ENCODE measurements at places on chromosomes 11 and 22.

- no peak for DNase-seq
Measured at GRCh38 chr22:45867118-45867905, 109.7 kb downstream of the WNT7B start.

DNA sequence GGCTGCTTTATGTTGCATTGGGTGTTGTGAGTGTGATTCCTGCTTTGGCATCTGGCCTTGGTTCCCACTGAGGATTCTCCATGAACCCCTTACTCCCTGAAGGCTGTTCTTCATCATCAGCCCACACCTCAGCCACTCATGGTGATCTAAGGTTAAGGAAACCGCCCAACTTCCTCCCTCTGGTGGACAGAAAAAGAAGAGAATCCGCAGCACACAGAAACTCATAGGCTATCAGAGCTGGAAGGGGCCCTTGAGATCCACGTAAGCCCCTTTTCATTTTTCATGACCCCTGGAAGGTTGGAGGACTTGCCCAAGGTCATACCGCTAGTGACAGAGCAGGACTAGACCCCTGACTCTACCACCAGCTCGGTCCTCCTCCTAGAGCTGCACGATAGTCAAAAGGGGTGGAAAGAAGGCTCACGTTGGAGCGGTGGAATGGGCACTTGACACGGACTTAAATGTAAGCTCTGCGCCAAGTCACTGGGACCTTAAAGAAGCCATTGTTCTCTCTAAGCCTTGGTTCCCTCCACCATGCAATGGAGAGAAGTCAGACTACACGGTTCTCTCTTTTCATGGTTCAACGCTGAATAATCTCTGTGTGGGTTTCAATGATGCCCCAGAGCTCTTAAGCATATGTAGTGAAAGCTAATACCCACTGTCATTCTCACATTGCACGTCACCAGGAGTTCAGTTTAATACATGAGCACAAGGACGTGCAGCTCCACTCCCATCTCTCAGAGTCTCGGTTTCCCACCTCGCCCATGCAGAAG is 83.6 kb upstream of the CRTAM start:
- DNase-seq = no peak

- no peak for DNase-seq
Measured at GRCh38 chr22:26903030-26903856, 245.9 kb downstream of the MIAT start.

GRCh38 chr11:101445761-101446160 is 138.0 kb downstream of the TRPC6 start:
- no peak for DNase-seq

DNA sequence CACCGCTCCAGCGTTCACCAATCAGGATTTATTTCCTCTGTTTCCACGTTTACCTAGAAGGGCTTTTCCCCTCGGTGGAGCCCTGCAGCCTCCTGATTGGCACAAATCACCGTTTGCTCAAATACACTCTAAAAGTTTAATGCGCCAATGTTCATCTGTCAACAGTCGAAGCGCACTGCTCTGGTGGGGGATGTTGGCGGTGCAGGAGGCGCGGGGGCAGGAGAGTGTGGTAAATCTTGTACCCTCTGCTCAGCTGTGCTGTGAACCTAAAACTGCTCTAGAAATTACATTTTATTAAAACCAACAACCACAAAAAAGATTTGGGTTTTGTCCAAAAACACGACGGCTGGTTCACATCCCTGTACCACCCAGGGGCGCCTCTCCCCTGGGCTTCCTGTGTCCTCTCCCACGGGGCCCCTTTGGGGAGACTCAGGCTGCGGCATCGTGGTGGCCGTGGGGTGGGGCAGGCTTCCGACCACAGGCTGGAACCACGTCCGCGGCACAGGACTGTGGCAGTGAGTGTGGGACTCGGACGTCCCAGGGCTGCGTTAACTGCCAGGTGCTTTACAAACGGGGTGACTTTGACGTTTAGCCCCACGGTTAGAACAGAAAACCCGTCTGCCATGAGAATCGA is 13.5 kb downstream of the TTLL8 start:
- no peak for DNase-seq

DNA sequence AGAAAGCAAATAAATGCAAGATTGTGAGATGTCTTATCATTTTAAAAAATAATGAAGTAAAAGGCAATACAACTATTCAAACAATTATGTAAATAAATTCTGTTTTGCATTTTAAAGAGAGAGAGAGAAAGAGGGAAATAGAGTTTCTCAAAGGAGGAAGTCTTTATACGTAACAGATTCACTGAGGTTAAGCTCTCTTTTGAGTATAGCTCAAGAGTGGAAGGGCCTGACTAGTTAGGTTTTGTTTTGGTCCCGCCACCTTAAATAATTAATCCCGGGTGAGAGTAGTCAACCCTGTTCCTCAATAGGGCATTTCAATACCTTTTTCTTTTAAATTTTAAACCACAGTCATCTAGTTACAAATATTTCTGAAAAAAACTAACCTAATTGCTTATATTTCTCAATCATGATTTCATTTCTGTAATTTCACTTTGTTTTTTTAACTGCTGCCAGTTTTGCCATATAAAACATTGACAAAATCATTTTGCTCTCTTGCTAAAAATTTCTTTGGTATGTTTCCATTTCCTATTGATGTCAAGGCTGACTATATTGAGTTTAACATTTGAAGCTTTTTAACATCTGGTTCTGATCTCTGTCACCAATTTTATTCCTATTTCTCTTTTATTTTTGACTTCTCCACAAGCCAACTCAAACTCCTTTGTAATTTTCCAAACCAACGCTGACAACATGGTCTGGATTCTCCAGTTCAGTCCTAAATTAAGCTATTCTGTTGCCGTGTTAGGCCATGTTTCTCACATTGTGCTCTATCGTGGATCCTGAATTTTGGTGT is 10.3 kb downstream of the OR10D3 start:
- no peak for DNase-seq

DNA sequence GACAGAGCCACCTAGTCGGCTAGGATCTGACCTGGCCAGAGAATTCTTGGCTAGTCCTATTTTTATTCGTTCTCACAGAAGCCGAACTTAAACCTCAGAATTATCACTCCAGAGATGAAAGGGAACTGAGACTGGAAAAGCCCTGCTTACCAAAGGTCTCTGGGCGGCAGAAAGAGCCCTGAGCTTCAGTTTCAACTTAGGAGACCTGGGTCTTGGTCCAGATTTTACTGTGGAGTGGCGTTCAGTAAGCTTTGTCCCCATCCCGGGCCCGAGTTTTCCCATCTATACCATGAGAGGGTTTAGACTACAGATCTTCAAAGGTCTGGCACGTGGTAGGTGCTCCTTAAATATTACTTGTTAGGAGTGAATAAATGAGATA is 516 bp downstream of the NEU3 start:
- no peak for DNase-seq

- no peak for DNase-seq
Measured at GRCh38 chr11:62390722-62391121, 28.1 kb upstream of the SCGB1A1 start.

DNA sequence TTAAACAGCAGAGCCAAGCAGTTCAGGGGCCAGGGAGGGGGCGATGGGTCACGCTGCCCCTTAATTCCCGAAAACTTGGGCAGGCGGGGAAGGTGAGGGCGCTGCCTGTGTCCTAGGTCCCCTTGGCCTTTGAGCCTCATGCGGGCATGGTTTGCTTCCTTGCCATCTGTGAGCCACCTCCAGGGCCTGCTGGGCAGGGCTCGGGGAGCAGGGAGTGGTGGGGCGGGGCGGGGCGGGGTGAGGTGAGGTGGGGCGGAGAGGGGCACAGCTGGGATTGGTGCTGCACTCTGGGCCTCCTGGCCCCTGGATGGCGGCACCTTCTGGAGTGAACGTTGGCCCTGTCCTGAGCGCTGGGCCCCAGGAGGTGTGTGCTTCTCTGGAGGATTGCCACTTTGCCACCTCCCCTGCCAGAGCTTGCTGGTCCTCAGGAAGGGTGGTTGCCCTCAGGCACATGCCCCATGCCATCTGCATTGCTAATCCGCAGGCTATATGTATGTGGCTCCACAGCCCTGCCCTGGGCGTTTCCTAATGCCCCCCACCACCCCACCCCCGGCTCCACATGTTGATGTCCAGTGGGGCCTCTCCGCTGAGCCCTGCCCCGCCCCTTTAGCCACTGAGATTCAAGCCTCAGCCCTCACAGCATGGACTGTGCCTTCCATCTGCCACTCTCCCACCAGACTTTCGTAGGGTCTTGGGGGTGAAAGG is 352.5 kb downstream of the TBC1D22A start:
- DNase-seq = no peak

DNA sequence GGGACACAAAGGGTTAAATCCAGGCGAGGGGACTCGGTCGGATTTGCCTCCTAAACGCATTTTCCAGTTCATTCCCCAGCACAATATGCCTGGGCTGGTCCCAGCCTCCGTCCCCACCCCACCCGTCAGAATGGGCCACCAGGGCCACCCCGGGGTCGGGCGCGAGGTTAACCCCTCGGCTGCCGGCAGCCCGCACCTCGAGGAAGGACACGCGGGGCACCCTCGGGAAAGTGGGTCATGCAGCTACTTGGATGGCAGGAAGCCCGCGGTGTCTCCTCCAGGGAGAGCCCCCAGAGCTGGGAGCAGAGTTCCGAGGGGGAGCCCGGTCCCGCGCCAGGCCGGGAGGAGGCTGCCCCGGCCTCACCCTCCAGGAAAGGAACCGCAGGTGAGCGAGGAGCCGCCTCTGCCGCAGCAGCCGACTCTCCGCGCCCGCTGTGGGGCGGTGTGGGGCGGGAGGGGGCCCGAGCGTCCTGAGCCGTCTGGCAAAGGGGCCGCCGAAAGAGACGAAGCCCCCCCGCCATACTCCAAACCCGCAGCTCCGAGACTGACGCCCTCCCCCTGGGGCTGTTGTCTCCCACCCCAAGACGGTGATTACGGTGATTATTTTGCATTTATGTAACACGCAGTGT is 1.4 kb downstream of the NECTIN1 start:
- peak; percentile 35 for DNase-seq

DNA sequence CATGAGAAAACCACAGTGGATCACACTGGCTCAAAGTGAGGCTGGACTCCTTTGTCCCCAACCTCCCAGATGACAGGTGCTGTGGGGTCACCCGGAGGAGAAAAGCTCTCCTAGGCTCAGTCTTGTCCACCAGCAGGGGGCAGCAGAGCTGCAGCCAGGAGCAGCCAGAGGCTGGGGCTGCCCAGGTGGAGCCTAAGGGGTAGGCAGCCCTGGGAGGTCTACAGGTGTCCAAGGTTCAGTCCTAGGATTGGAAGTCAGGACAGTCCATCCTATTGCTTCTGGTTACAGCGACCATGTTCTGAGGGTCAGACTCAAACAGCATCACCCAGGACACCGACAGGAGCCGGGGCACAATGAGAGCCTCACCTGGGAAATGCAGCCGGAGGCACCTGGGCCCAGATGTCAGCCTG is 77.6 kb upstream of the IGLL5 start:
- DNase-seq = peak; percentile 19

GRCh38 chr22:30304495-30305244 is 15.4 kb upstream of the CASTOR1 start:
- no peak for DNase-seq

- DNase-seq = no peak
Measured at GRCh38 chr11:78205256-78205655, 16.5 kb downstream of the USP35 start.

DNA sequence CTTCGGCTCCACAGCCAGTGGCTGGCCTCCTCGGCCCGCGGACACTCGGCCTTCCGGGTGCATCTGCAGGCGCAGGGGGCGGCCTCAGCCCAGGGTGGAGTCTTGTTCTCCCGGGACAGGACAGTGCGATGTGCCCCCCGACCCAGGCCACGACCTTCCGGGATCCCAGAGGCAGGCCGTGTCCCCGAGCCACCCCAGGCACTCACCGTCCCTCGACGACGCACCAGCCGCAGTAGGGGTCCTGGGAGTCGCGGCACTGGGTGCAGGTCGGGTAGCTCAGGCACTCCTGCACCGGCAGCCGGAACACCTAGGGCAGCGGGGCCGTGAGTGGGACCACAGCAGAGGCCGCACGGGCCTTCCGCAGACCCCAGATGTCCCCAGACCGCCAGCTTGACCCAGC is 17.6 kb upstream of the MAPK11 start:
- no peak for DNase-seq

- no peak for DNase-seq
Measured at GRCh38 chr11:17550450-17551346, 3.6 kb downstream of the OTOG start.

- no peak for DNase-seq
Measured at GRCh38 chr11:44398266-44399030, 88.5 kb upstream of the ALX4 start.

DNA sequence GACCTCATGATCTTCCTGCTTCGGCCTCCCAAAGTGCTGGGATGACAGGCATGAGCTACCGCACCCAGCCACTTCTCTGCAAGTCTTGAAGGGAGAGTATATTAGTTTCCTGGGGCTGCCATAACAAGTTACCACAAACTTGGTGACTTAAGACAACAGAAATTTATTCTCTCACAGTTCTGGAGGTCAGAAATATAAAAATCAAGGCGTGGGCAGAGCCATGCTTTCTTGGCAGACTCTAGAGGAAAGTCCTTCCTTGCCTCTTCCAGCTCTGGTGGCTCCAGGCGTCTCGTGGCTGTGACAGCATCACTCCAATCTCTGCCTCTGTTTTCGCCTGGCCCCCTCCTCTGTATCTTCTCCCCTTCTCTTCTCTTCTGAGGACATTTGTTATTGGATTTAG is 110.2 kb upstream of the NAV2 start:
- no peak for DNase-seq

DNA sequence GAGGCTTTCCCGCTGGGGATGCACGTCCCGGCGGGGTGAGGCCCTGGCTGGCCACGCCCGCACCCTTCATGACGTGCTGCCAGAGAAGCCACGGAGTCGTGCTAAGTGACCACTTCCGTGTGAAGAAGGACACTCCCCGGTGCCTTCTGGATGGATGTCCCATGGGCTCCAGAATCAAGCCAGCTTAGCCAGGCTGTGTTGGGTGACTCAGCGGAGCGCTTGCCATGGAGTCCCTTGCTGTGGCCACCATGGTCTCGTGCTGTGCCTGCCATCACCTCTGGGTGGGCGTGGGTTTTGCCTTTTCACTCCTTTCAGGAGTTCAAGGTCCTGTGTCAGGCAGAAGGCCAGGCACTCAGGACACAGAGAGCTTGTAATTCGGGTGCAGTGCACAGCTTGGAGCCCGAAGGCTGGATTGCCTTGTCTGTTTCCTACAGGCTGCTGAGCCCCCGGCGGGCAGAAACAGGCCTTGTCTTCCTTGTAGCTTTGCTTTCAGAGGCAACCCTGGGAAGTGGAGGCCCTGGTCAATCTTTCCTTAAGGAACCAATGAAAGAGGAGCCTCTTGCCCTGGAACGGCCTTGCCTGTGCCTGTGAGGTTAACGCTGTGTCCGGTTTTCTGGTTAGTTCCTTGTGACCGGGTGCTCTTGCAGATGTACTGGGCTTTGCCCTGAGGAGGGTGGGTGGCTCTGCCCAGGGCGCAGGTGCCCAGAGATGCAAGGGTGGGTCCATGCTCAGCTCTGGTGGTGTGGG is 268.6 kb downstream of the TBC1D22A start:
- peak; percentile 57 for DNase-seq

Measured in NCI-H2081 (cell line).